ENCODE measurements at places on chromosomes 1 and 21. TPM values are rescaled to one million over a fixed set of nuclear protein-coding genes. Genes with fewer than 3 reads are reported as not detected.

DNA sequence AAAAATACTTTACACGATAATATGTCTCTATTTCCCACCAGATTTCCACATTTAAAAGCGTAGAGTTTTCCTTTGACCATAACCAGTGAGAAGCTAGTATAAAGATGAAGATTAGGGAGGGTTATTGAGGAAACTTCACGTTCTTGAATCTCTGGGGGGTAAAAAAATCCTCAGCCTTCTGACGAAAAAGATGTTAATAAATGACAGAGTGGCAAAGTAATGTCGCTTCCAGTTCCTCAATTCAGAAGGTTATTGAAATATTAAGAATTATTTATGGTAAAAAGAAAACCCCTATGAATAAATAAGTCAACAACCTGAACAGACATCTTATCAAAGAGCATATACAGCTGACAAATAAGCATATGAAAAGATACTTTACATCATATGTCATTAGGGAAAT, 241.0 kb downstream of the GPATCH2 start:
- H3K36me3 ChIP-seq: no peaks in the 10 kb centered on the region
- no peak overlapping the region for H3K27ac ChIP-seq
- no peaks in the 10 kb centered on the region for H3K27me3 ChIP-seq
- DNase-seq: no peak
- no peak overlapping the region for H3K4me3 ChIP-seq

DNA sequence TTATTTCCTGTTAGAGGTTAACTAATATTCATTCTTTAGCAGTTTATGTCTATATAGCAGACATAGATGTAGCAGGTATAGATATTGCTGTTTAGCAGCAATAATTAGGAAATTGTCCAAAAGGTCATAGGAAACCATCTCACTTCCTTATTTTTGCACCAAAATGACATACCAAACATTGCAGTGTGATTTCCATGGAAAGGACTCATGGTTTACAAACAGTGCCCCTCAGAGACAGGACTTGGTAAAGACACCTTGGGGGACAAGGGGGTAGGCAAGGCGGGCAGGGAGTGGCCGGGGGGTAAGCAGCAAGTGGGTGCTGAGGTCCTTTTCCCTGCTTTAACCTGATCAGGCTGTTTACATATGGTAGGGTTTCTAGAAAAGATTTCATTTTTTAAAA, 30.5 kb downstream of the BATF3 start:
- H3K4me1 ChIP-seq: peaks cover 49% of the 10 kb centered on the region
- H3K4me3 ChIP-seq: no peak overlapping the region
- no peaks in the 10 kb centered on the region for H3K36me3 ChIP-seq
- no peak for DNase-seq

DNA sequence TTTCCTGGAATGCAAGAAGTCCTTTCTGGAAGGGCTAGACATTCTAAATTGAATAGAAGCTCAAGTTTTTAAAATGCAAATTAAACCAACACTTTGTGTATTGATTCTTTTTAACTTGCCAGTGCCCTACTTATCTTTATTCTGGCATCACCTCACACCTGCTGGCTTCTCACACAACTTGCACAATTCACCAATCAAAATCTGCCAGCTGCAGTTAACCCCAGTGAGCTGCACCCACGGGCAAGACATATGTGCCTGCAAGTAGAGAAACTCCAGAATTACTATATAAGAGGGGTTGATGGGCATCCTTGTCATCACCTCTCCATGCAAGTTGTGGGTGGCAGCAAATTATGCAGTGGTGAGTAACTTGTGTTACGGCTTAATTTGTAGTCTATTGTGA, 11.7 kb upstream of the PLPPR4 start:
- H3K4me1 ChIP-seq: no peaks in the 10 kb centered on the region
- H3K27ac ChIP-seq: no peak overlapping the region
- H3K27me3 ChIP-seq: no peaks in the 10 kb centered on the region
- no peak overlapping the region for H3K4me3 ChIP-seq
- no peak for DNase-seq

DNA sequence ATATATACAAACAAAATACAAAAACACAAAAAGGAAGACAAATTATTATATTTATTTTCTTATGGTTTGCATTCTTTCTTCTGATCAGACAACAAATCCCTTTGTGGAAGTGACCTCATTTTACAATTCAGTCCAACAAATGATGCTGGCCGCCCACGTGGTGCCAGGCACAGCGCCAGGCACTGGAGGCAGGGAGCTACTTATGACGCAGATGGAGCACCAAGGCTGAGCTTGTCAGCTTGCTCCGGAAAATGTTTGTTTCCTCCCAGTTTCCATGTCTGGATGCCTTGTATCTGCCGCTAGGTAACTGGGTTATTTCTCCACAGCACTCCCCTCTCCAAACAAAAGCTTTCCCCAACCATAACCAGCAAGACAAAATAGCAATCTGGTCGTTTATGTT, 30.7 kb upstream of the CD34 start:
- no peak overlapping the region for H3K27ac ChIP-seq
- no peak for DNase-seq
- H3K4me3 ChIP-seq: no peak overlapping the region
- H3K27me3 ChIP-seq: peaks cover 31% of the 10 kb centered on the region

- no peak overlapping the region for H3K4me3 ChIP-seq
- DNase-seq: no peak
- H3K27ac ChIP-seq: no peak overlapping the region
Observed at GRCh38 chr1:246032031-246032551, 475.0 kb downstream of the SMYD3 start.

GRCh38 chr21:34522284-34522683, 10.3 kb upstream of the KCNE1 start:
- H3K36me3 ChIP-seq: no peaks in the 10 kb centered on the region
- no peak for DNase-seq
- no peak overlapping the region for H3K27ac ChIP-seq
- no peaks in the 10 kb centered on the region for H3K27me3 ChIP-seq

DNA sequence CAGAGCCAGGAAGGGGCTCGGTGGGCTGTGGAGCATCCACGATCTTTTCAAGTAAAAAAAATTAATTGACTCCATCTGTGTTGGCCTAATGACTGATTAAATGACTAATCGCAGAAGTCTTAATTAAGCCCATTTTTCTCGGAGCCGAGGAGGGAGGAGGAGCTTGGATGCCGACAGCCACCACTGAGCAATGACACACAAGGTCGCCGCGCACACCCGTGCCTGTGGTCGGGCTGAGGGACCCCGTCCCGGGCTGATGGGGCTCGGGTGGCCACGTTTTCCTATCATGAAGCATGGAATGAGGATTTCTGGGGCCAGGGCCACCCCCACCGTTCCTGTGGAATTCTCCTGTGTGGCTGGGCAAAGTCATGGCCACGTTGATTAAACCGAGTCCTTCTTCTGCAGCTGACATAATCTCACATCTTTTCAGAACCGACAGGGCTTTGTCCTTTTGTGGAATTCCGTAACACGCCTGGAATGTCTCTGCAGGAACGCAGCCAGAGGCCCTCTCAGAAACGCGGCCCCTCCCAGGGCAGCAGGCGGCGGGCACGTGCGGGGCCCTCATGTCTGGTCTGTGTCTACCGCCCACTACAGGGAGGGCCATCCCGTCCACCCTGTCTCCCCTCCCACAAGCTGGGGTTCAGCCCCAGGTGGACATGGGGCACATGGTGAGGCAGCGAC, 60.7 kb downstream of the MORN1 start:
- H3K4me3 ChIP-seq: no peak overlapping the region
- H3K4me1 ChIP-seq: no peaks in the 10 kb centered on the region

- H3K27ac ChIP-seq: no peak overlapping the region
- peaks cover 31% of the 10 kb centered on the region for H3K36me3 ChIP-seq
- no peaks in the 10 kb centered on the region for H3K27me3 ChIP-seq
- no peak for DNase-seq
Observed at GRCh38 chr21:41802684-41803083, 35.8 kb upstream of the RIPK4 start.

DNA sequence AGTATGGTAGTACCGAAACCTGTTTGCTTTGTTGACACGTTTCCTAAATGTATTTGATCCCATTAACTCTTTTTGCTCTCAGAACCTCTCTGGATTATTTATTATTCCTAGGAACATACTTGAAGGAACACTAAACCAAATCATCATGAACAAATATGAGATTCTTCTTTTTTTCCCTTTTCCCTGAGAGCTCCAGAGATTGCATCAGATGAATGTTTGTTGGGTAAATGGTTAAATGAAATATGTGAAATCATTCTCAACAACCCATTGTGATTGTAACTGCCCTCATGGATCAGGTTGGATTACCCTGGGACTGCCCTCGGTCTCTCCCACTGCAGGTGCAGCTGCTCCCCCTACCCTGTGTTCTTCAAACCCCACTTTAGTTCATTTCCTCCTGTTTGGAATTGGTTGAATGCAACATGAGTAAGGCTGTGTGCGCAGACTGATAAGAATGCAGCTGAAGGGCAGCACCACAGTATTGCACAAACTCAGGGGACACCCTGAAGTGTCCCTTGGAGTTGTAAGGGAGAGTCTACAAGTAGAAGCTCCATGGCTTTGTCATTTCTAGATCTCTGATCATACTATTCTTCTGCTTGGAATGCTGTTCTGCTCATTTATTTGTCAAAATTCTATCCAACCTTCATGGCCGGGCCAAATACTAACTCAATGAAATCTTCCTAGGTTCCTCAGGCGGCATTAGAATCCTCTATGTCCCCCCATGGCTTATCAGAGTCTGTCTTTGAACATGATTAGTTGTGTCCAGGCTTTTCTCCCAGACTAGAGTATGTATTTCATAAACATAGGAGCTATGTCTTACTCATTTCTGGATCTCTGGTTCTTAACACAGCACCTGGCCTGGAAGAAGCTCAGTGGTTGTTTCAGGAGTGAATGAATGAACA, 47.1 kb upstream of the NEK2 start:
- no peak overlapping the region for H3K4me3 ChIP-seq
- peaks cover 8% of the 10 kb centered on the region for H3K27me3 ChIP-seq
- no peaks in the 10 kb centered on the region for H3K36me3 ChIP-seq
- no peaks in the 10 kb centered on the region for H3K4me1 ChIP-seq

ANKRD65 gene
- not detected for total RNA-seq

INAVA gene
- 0.57 TPM for total RNA-seq

Data from activated CD8-positive, alpha-beta T cell treated with anti-CD3 and anti-CD28 coated beads, Interleukin-2, amount 10 ng/mL, durations not matched to agents 7 days and 5 days (primary cell).